Amniotic stem cell (primary cell): ENCODE measurements at places on chromosomes 11 and 22.

DNA sequence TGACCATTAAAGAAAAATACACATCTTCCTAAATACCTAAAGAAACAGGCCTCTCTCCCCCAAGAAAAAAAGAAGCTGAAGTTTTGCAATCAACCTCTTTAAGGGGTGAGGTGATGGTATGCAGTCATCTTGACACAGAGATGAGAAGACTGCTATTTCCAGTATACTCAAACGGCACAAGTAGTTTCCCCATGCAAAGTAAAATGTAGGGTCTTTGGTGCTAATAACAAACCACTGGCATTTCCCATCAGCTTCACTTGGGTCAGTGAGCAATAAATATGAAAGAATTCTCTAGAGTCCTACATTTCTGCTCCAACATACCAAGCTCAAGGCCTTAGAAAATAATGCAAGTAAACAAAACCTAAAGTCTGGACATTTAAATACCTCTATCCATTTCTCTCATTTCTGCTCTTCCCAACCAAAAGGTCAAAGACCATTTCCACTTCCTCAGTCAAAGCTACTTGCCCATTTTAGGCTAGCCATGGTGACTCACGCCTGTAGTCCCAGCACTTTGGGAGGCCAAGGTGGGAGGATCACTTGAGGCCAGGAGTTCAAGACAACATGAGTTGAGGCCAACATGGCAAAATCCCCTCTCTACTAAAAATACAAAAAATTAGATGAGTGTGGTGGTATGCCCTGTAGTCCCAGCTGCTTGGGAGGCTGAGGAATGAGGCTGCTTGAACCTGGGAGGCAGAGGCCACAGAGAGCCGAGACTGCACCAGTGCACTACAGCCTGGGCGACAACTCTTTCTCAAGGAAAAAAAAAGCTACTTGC, 39.5 kb upstream of the CHRNA10 start:
- no peak for DNase-seq

- DNase-seq: no peak
Observed at GRCh38 chr11:43934601-43935423, 7.6 kb upstream of the C11orf96 start.

- no peak for DNase-seq
Observed at GRCh38 chr11:34175284-34176019, 70.0 kb downstream of the NAT10 start.

- no peak for DNase-seq
Observed at GRCh38 chr11:77046060-77046501, 11.9 kb downstream of the B3GNT6 start.

DNA sequence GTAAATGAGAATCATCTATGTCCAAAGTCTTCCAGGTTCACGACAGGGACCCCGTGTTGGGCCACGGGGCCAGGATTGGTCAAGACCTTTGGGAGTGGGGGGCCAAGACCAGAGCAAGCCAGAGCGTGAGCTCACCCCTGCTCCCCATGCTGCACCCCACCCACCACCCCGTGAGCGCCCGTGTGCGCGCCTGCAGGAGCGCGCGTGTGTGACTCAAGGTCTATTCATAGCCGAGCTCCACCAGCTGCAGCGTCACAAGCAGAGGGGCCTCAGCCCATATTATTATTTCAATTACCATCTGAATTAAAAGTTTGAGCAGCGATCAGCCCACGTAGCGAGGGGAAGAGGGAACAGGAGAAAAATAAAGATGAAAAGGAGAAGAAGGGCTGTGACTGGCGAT, 5.2 kb downstream of the KCNJ4 start:
- no peak for DNase-seq

DNA sequence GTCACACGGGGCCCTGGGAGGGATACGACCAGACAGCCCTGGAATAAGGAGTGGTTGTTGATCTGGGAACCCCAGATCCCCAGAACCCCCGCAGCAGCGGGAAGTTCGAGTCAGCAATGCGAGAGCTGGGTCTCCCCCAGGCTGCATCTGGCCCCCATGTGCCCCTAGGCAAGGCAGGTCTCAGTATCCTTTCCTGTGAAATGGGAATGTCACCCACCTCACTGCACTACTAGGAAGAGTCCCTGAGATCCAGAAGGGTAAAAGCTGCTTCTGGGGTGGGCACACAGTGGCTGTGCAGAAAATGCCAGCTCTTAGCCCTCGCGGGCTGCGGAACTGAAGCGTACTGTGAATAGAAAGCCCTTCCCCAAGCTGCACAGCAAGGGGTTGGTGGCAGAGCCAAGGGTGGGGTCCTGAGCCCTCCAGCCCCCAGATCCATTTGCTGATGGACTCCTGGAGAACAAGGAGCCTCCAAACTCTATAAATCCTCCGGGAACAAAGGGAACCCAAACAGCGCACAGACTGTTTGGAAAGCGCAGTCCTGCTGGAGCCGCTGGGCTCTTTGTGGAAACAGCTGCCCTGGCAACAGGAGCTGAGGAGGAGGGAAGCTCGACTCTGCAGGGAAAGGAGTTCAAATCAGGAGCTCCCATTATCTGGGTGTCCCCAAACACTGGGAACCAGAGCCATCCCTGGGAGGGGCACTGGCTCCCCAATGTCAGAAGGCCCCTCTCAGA, 68.2 kb upstream of the SHISAL1 start:
- DNase-seq: no peak

DNA sequence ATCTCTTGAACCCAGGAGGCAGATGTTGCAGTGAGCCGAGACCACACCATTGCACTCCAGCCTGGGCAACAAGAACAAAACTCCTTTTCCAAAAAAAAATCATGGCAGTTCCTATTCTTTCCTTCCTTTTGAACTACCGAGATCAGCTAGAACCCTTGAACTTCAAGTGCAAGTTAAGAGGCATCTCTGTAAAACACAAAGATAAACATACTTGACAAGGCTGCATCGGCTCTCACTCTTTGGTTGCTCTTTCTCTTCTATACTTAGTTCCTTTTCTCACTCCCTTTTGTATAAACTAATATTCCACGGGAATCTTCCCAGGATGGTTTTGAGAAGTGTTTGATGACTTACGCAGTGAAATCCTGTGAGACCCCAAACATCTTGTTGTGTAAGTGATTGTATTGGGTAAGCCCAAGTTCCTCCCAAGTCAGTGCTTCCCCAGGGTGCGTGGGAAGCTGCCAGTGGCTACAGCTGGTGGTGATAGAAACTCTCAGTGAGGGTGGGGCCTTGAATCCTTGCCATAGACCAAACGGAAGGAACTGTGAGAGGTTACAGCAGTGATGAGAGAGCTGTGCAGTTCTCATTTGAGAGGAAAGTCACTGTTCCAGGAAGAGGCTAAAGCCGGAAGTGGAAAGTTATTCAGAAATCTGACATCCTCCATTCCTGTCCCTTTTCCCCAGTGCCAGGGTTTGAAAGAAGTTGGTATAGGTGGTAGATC, 24.1 kb upstream of the CDC42EP2 start:
- DNase-seq: peak; percentile 83

DNA sequence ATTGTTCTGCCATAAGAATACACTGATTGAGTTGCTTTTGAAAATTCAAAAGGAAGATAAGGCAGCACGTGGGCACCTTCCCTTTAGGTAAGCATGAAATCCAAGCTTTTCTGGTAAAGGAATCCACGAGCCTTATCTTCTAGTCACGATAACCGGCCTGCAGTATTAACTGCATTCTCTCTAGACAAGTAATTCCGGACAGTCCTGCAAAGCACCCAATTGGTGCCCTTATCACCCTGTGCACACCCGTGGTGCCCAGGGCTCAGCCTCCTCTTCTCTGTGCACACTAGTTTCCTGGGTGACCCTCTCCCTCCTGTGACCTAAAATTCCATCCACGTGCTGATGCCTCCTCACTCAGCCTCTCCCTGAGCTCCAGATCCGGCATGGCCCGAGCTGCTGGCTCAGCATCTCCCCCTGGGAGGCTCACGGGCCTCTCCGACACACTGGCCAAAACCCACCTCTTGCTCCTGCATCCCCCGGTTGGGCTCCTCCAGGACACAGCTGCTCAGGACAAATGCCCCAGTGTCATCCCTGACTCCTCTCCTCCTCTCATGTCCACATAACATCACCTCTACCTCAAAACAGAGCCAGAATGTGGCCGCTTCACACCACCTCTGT, 63.7 kb downstream of the PACSIN2 start:
- DNase-seq: no peak

DNA sequence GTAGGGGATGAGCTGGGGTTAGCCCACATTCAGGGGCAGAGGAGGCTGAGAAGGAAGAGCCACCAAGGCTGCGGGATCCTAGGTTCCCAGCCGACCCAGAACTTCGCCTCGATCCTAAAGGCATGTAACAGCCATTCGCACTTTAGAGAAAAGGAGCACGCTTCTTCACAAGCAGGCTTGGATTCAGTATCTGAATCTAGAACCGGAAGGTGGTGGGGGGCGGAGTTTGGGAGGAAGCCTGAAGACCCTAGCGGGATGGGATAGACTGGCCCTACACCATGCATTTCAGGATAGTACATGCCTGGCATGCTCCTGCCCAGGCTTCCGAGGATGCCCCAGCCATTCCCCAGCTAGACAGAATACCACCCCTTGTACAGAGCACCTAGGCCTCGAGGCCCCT, 4.4 kb downstream of the SCARF2 start:
- no peak for DNase-seq

GRCh38 chr11:59615637-59616395, at the start of gene OSBP:
TSS of gene OSBP (minus strand) at chr11:59615774. CDS start at chr11:59615664, 110 bp downstream.
- DNase-seq: peak; percentile 100

DNA sequence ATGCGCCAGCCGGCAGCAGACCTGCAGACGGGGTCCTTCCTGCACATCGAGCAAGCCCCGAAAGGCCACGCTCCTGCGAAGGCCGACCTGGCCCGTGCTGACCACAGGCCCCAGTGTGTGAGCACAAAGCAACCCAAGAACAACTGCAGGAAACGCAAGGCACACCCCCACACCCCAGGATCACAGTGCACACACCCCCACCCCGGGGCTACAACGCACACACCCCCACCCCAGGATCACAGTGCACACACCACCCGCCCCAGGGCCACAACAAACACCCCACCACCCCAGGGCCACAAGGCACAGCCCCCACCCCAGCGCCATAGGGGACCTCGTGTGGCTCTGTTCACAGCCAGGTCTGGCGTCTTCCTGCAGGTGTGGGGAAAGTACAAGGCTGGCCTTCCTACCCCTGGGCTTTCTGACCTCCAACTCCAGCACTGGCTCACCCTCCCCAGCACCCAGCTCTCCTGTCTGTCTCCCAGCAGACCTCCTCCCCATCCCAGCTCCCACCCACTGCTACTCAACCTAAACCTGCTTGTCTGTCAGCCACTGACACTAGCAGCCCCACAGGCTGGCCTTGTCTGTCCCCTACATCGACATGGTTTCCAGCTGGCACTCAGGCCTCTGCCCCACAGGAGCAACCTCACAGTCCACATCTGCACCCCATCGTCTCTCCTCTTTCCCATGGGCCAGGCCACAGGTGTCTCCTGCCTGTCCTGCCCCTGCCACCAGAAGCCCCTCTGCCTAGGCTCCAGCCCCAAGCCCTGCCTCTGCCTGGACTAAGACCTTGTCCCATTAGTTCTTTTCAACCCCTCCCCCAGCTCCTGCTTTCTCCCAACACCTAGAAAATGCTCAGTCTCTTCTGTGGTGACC, 20.5 kb upstream of the EFCAB6 start:
- no peak for DNase-seq

DNA sequence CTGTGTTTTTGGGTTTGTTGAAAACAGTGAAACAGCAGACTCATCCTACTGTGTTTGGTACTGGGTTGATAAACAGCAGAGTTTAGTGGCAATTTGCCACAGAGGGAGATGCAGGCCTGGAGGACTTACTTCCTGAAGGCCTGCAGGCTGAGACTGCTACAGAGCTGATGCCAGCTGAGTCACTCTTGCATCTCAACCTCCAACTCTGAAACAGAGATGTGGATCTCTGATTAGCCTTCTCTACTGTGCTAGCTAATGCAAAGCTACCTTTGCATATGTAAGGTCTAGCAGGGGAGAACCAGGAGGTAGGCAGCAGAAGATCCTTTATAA, 14.3 kb downstream of the ATP5MG start:
- DNase-seq: peak; percentile 90

DNA sequence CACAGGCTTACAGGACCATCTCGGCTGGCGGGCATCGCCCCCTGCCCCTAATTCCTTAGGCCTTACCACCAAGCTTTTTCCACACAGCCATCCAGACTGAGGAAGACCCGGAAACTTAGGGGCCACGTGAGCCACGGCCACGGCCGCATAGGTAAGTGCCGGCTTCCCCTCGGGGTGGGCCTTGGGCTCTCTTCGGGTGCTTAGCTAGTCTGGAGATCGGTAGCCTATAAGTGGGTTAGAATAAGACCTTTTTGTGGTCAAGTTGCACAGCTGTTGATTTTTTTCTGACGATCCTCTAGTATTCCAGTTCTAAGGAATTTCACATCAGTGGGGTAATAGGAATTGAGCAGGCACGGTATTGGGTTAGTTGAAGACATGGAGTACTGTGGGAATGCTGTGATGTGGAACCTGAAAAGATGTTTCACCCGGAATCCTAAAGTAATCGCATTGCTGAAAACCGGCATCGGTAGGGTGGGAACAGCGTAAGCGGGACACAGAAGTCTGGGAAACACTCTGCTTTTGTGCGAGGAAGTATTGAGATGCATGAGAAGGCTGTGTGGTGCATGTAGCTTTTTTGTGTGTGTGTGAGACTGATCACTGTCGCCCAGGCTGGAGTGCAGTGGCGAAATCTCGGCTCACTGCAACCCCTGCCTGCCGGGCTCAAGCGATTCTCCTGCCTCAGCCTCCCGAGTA, 669 bp downstream of the RPL27A start:
- no peak for DNase-seq

DNA sequence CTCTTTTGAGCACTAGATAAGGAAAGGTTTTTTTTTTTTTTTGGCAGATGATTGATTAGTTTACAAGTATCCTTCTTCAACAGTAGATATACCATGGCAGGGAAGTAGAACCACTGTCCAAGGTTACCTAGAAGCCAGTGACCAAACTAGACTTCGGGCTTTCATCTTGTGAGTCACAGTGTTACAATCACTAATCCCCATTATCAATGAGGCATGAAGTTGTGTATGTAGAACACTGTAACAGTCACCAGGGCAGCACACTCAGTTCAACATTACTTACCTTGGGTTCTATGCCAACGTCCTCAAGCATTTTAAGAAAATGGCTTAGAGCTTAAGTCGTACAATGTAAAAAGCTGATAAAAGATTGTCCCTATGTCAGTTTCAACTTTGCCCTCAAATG, 430.9 kb downstream of the ETS1 start:
- DNase-seq: no peak

DNA sequence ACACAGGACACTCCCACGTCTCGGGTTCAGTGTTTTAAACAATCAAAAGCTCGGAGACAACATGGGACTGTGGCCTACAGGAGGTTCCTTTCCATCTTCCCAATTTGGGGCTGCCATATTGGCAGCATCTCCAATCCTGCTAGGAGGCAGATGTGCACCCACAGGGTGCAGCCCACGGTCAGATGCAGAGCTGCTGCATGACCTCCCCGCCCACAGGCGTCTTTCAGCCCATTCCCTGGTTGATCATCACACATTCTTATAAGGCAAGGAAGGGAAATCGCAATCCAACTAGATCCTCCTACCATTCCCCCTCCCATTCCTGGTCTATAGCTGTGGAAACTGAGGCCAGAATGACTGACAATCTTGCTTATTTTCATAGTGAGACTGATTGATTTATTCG, 121.4 kb downstream of the MICAL3 start:
- no peak for DNase-seq

GRCh38 chr22:44578516-44579230, 80.6 kb upstream of the RTL6 start:
- no peak for DNase-seq
